T-helper 1 cell treated with Interleukin-12 subunit alpha and Interleukin-12 subunit beta and Interleukin-4 antibody, amounts not matched to agents 30 ng/mL and 1 ng/mL, for 36 hours (primary cell): ENCODE measurements at places on chromosomes 1 and 21. TPM values are rescaled to one million over a fixed set of nuclear protein-coding genes. Genes with fewer than 3 reads are reported as not detected.

The SPRR3 gene
- total RNA-seq = not detected in 2 replicates

The C2CD4D gene
- total RNA-seq = 0.66 and 0.83 TPM in 2 replicates

The LIN28A gene
- not detected in 2 replicates for total RNA-seq

The PLA2G2D gene
- total RNA-seq = not detected in 2 replicates

The PODN gene
- total RNA-seq = not detected in 2 replicates

The SYCP1 gene
- total RNA-seq = not detected in 2 replicates

The SELL gene
- total RNA-seq = 330 and 338 TPM in 2 replicates

The RNF220 gene
- total RNA-seq = 84.0 and 86.6 TPM in 2 replicates

The SHE gene
- not detected in 2 replicates for total RNA-seq

The OR2L5 gene
- not detected in 2 replicates for total RNA-seq

The IQCC gene
- total RNA-seq = 2.5 and 3.6 TPM in 2 replicates
